Psoas muscle (tissue), 8 donors: ENCODE measurements at places on chromosomes 2 and 18. TPM values are rescaled to one million over a fixed set of nuclear protein-coding genes. Genes with fewer than 3 reads are reported as not detected.
A peak's percentile ranks its signal among the peaks of the same experiment; 100 is the strongest.

DNA sequence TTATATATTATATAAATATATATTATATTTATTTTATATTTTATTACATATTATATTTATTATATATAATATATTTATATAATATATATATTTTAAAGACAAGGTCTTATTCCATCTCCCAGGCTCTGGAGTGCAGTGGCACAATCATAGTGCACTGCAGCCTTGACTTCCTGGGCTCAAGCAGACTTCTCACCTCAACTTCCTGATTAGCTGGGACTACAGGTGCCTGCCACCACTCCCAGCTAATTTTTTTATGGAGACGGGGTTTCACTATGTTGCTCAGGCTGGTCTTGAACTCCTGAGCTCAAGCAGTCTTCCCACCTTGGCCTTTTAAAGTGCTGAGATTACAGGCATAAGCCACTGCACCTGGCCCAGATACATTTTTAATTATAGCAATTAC lies 110.0 kb downstream of the PHLPP1 start:
- DNase-seq: no peak

DNA sequence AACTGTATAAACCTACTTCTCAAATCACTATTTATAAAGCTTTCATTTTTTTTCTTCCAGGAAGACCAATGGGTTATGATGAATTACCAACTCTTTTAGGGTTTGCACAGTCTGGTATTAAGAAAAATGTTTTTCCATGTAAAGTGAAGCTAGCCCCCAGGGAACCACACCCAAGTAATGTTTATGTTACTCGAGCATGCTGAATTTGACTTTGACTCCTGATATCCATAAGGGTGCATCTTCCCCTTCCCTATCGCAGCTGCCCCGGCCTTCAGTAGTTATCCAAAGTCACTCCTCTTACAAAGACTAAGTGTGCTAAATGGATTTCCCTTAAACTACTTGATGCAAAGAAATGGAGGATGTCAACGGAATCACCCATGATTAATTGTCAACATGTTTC lies 21.7 kb downstream of the KCTD18 start:
- DNase-seq: no peak

DNA sequence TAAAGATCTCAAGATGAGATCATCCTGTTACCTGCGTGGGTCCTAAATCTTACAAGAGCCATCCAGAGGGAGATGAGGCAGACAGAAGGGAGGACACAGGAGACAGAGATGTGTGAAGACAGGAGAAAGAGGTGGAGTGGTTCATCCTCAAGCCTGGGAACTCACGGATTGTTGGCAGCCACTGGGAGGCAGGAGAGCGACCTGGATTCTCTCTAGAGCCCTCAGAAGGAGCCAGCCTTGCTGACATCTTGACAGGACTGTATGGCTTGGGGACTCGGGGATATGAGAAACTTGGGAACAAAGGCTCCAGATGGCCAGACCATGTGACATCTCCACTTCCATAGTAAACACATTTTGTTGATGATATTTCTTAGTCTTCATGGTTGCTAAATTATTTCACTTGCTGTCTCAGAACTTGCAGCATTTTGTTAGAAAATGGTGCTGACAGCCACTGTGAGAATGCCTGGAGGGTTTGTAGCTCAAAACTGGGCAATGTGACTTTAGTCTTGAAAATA lies 57.8 kb upstream of the MC2R start:
- no peak for DNase-seq

- no peak for DNase-seq
Measured at GRCh38 chr2:28721601-28722191, 29.9 kb upstream of the PPP1CB start.

GRCh38 chr2:204946892-204947291 lies 401.6 kb downstream of the PARD3B start:
- no peak for DNase-seq

DNA sequence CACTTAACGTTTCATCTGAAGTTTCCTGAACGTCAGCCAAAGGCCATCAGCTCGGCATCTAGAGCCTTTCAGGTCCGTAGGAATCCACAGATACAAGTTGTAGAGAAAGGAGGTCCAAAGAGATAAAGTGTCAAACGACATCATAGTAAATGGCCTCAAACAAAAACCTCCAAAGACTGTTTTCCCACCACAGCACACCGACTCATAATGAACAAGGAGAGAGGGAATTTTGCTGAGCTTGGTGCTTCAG lies 150.3 kb downstream of the PXDN start:
- DNase-seq: no peak

The HAUS1 gene
- 4.0 TPM for total RNA-seq

GRCh38 chr2:43798300-43798699 lies 24.5 kb downstream of the DYNC2LI1 start:
- DNase-seq: no peak

- no peak for DNase-seq
Measured at GRCh38 chr2:161165811-161166210, 5.6 kb downstream of the TANK start.

DNA sequence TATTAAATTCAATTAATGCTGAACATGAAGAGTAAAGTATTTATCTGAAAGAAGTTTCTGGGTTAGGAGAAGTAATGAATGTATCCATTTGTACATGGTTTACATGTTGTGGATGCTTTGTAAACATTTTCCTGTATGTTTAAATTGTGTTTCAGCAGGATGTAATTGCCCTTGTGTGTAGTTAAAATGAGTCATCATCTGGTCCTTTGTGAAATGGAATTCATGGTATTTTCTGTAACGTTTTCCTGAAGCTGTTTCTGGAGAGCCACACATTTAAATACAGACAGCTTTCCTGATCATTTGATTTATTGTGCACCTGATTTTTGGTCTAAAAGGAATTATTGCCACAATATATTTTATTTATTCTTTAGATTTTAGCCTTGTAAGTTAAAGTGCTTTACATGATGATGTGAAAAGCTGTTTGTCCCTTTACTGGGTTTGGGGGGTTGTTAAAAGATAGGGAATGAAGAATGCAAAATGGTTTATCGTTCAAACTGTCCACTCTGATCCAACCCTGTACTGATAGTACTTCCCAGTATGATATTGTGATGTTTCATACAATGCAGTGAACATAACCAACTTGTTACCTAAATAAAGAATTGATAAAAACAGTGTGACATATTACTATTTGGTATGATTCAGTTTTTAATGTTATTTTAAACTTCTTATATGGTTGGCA lies 41.7 kb upstream of the SLC3A1 start:
- no peak for DNase-seq

DNA sequence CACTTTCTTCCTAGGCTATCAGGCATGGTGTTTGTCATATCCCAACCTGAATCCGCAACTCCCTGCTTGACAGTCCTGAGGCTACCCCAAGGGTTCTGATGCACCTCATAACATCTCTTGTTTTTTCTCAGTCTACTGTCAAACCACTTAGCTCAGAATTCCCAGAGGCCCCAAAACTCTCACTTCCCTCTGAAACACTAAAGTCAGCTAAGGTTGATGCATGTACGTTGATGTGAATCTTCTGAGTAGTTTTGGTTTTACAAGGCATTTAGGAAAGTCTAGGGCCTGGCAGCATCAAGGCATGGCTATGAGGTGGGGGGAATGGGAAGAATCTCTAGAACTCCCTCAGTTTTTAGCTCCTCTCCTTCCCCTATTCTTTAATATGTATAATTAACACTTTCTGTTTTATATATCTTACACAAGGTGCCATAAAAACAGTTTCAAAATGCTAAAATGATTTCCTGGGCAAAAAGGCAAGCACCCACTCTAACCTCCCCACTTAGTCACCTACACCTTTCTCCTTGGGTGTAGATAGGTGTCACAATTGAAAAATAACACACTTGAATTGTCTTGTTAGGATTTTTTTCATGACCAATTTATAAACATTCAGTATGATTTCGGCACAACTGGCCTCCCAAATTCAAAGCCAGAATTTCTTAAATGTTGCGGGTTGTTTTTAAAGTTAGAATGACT lies 71.4 kb upstream of the TANK start:
- no peak for DNase-seq

DNA sequence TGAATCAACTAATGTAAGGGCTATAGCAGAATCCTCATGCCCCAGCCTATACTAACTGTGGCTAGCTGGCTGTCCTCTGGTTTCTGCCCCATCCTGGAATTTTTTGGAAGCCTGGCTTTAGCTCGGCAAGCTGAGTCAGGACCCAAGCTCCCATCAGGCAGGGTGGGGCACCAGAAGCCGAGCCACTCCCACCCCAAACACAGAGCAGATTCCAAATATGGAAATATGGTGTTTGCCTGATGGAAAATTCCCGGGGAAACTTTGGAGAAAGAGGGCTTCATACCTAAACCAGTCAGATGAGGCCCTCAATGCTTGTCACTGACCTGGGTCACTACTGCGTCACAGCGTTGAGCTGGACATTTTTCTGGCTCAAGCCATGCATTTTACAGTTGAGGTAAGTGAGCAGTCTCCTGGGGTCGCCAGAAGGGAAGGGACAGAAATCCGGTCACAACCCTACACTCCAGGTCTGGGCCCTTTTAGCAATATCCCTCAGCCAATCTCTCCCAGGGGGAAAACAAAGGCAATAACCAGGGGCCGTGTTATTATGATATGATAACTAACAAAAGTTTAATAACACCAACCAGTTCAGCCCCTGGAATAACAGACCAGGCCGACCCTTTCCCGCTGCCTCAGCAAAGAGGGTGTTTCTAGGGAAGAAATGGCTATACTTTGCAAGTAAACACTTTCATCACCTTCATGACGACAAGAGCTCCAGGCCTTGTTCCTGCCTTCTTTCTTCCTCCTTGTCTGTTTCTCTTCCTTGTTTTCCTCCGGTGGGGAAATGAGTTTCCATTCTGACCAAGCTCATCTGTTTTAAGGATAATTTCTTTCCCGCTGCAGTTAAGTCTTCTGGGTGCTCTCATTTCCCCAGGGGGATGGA lies 37.7 kb downstream of the PSD4 start:
- peak; percentile 35 for DNase-seq

- DNase-seq: no peak
Measured at GRCh38 chr2:215191477-215191876, 53.1 kb upstream of the ABCA12 start.

The HRH4 gene
- not detected for total RNA-seq

GRCh38 chr2:149573760-149574159 lies 13.8 kb downstream of the MMADHC start:
- DNase-seq: no peak

GRCh38 chr2:205686056-205686782 lies 3.9 kb downstream of the NRP2 start:
- DNase-seq: no peak

The REEP1 gene
- 7.9 TPM for total RNA-seq

GRCh38 chr18:51890762-51891161 lies 449.2 kb upstream of the DCC start:
- DNase-seq: no peak

The TMEM131 gene
- 33.3 TPM for total RNA-seq
